Activated naive CD4-positive, alpha-beta T cell treated with anti-CD3 and anti-CD28 coated beads, Interleukin-2, amount 50 U/mL, for 72 hours (primary cell): ENCODE measurements at places on chromosomes 11 and 22. TPM values are rescaled to one million over a fixed set of nuclear protein-coding genes. Genes with fewer than 3 reads are reported as not detected.

DNA sequence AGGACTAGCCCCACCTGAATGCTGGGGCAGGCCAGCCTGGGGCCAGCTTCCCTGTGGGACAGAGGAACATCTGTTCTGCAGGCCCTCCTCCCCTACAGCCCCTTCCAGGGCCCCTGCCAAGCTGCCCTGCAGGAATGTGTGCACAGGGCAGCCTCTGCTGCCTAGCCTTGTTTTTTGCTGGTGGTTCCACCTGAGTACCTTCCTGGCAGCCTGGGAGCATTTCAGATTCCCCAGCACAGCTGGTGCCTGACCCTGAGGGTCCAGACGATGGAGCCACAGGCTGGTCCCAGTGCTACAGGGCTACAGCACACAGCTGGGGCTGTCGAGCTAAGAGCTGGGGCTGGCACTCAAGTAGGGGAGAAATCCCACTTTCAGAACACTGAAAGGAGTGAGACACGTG is 22.3 kb upstream of the GPR83 start:
- no peak for DNase-seq

DNA sequence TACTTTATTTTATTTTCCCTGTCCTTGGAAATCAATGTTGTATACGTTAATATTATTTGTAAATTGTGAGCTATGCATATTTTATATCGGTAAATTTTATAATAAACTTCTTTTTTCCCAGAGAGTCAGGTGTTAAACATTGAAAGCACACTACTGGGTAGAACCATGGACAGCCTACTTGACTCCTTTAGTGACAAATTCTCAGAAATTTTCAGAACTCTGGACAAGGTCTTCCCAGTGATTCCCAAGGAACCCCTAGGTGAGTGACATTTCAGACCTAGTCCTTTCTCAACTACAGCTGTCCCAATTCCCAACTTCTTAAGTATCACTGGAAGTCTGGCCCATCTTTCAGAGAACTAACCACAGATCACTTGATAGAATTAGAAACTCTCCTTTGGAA is 107.2 kb downstream of the RCN1 start:
- DNase-seq = no peak

- no peak for DNase-seq
Observed at GRCh38 chr11:19744130-19744529, 31.5 kb downstream of the NAV2 start.

GRCh38 chr22:44685384-44686056 is 16.5 kb upstream of the PRR5 start:
- DNase-seq = peak; percentile 90

GRCh38 chr11:120819437-120820365 is 204.2 kb upstream of the TBCEL start:
- no peak for DNase-seq

- DNase-seq = no peak
Observed at GRCh38 chr11:69364921-69365320, 71.0 kb downstream of the MYEOV start.

DNA sequence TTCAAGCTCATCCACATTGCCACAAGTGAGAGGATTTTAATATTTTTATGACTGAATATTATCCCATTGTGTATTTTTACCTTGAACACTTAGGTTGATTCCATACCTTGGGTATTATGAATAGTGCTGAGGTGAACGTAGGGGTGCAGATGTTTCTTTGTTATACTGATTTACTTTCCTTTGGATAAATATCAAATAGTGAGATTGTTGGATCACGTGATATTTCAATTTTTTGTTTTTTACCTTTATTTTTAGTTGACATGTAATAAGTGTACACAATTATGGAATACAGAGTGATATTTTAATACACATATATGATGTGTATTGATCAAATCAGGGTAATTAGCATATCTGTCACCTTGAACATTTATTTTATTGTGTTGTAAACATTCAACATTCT is 8.1 kb downstream of the OR10W1 start:
- DNase-seq = no peak

GRCh38 chr11:30914143-30914762 is 328.1 kb upstream of the MPPED2 start:
- DNase-seq = no peak

DNA sequence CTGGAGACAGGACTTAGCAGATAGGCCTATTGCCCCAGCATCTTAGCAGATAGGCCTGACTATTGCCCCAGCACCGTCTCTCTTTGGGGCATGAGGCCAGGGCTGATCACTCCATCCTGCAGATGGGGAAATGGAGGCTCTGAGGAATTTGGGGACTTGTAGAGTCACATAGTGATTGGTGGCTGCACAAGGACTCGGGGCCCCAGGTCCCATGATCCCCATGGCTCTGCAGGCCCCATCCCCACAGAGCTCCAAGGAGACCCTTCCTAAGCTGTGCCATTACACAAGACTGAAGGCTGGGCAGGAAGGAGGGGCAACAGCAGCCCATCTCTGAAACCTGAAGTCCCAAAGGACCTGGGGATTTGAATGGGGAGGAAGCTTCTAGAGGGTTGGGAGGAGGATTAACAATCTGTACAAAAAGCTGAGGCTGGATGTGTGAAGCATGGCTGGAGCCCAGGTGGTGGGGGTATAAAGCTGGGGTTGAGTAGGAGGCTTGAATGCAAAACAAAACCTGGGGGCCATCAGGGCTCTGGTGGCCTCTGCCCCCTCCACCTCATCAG is 1.6 kb downstream of the ARAP1 start:
- no peak for DNase-seq

GRCh38 chr11:125319649-125320048 is 155.1 kb downstream of the PKNOX2 start:
- no peak for DNase-seq

The CNIH2 gene
- total RNA-seq = 4.5 TPM

The OR52H1 gene
- total RNA-seq = 0.23 TPM
